Motor neuron (in vitro differentiated cells): ENCODE measurements at places on chromosomes 6 and 20. TPM values are rescaled to one million over a fixed set of nuclear protein-coding genes. Genes with fewer than 3 reads are reported as not detected.

DNA sequence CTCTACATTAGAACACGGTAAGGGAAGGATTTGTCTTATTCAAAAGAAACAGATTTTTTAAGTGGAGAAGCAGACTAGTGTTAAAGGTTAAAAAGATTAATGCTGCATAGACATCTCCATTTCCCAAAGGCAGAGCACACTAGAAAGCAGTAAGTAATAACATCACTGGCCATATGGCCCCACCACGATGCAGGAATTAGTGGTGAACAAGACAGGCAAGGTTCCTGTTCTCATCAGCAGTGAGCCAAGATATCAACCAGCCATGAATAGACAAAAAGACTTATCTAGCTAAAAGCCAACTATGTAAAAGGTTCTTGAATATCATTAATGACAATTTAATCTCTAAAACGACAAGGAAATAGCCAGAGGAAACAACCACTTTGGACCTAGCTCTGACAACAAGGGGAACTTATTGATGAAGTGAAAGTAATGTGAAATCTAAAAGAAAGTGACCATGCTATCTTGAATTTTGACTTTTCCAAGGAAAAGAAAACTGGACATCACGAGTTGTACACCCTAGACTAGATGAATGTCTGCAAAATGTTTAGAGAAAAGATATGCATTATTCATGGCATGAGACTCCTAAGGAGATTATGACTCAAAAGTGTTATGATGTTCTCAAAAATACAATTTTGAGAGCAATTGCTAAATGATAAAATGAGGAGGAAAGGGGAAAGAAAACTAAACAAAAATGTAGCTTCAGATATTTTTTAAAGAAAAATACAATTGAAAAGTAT, 157.9 kb upstream of the STXBP5 start:
- no peak for ATAC-seq

The RHAG gene
- not detected in 2 replicates for total RNA-seq

DNA sequence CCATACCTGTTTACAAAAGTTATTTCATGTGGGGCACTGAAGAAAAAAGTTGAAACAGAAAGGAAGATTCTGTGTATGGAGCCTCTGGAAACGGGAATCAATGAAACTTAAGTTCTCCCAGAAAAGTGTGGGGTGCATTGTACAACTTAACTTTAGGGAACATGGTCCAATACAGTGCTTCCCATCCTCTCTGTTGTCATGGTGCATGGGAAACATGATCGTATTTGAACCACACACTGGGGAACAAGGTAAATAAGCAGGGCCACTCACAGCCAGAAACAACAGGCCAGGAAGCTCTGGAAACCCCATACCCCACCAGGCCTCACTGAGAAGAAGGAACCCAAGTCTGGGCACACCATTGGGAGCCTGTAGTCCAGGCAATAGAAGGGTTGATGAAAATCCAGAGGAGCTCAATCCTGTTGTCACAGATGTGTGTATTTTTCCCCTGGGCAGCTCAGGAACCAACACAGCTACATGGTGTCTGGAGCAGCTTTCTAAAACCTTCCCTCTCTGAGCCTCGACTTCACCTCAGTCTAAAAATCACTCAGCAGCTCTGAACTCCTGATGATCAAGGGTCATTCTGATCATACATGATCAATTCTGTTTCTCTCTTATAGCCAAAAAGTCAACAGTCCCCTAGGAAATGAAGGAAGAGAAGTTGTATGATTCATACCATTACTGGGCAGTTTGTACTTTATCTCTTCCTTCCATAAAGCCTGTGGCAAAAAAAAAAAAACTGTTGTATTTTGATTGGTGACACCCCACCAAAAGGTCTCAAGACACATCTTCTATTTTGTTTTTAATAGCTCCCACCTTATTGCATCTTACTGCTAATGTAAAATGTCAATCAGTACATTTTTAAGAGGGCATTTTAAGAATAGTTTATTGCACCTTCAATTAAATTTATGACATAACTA, 198.5 kb upstream of the TAB2 start:
- no peak for ATAC-seq

- ATAC-seq: peak; percentile 52
Observed at GRCh38 chr20:19314621-19315020, 102.2 kb downstream of the SLC24A3 start.

- no peak for ATAC-seq
Observed at GRCh38 chr6:121223212-121223611, 111.1 kb downstream of the TBC1D32 start.

- ATAC-seq: no peak
Observed at GRCh38 chr20:41483553-41483930, 116.9 kb upstream of the EMILIN3 start.

DNA sequence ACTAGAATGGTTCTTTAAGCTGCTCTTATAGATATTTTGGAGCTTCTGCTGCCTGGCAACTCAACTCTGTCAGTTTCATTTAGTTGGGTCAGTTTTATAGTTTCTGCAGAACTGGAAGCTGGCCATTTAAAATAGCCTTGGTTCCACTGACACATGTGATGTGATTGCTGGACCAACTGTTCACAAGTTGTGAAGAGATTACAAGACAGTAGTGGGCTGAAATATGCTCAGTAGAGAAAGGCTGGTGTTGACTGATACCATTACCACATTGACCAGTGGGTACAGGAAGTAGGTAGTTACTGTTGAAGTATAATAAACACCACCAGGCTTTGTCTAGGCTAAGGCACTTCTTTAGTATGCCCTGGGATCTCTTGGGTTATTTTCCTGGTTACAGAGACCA, 39.0 kb downstream of the BCKDHB start:
- no peak for ATAC-seq
